ENCODE measurements at places on chromosomes 13 and 19.

DNA sequence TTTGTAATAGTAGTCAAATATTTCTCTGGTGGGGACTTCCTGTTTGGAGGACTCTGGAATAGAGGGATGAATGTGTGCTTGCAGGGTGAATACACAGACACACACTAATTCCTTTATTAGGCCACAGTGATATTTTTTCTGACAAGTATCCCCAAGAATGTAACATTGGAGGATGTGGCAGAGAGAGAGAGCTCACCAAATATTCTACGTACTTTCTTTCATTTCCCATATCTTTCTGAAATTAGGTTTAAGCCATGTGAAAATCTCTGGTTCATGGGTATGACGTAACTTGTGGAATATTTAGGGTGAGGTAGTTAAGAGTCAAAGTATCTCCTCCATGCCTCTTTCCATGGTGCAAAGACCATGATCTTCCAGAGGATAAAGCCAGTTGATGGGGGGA, 463.4 kb downstream of the DIAPH3 start:
- DNase-seq, result no peak

DNA sequence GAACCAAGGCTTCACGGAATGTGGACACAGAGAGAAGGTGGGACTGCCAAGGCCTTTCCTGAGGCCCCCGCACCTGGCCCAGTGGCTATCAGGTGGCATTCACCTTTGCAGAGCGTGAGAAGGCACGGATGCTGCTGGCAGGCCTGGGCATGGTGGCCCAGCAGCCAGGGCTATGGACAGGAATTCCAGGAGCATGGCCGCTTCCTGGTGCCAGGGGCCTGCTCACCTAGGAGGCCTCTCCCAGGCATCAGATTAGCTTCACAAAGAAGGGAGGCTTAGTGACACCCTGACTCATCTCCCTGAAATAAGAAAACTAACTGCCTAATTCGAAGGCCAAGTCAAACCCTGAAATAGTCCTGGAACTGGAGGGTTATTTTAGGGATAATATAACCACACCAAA, 155.8 kb downstream of the TEX29 start:
- DNase-seq, result no peak

GRCh38 chr13:46899801-46900200, 2.9 kb upstream of the HTR2A start:
- DNase-seq, result no peak

- DNase-seq, result no peak
These were observed at the start of gene PVR for GRCh38 chr19:44643605-44644401. Gene PVR, plus strand, starts transcription at chr19:44643910. Its CDS starts 187 bp downstream, at chr19:44644097.

GRCh38 chr13:98143601-98144026, 720 bp downstream of the FARP1 start:
- DNase-seq, result no peak

DNA sequence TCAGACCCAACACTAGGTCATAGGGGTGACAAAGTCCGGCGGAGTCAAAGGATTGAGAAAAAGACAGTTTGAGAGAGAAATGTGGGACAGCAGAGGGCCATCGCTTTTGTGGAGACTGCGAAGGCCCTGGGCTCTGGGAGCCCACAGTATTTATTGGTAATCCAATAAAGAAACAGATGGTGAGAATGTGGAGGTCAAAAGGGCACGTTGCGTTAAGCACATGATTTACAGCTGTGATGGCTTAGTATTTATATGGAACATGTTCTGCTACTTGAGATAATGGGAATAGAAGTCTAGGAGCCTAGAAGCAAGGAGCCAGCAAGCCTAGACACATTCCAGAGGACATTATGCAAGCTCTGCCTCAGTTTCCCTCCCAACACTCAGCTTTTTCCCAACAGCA, 2521.1 kb downstream of the PCDH9 start:
- no peak for DNase-seq

- no peak for DNase-seq
These were observed 336.3 kb downstream of the UQCRFS1 start for GRCh38 chr19:28876609-28877123.

DNA sequence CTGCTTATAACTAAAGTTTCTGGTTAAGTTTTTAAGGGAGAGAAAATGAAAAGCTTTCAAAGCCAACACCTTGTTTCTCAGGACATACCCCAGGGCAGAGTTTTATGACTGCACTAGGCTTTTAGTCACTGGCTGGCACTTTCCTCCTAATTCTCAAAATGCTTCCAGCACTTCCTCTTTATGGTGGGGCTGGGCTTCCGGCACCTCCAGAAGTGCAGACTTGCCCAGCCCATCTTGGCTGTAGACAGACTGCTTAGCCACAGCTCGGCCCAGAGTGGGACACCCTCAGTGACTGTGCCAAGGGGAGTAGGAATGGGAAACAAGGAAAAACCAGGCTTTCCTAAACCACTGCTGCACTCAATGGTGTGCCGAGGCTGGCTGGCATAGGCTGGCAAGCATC, 23.2 kb upstream of the GTF3A start:
- DNase-seq, result no peak

DNA sequence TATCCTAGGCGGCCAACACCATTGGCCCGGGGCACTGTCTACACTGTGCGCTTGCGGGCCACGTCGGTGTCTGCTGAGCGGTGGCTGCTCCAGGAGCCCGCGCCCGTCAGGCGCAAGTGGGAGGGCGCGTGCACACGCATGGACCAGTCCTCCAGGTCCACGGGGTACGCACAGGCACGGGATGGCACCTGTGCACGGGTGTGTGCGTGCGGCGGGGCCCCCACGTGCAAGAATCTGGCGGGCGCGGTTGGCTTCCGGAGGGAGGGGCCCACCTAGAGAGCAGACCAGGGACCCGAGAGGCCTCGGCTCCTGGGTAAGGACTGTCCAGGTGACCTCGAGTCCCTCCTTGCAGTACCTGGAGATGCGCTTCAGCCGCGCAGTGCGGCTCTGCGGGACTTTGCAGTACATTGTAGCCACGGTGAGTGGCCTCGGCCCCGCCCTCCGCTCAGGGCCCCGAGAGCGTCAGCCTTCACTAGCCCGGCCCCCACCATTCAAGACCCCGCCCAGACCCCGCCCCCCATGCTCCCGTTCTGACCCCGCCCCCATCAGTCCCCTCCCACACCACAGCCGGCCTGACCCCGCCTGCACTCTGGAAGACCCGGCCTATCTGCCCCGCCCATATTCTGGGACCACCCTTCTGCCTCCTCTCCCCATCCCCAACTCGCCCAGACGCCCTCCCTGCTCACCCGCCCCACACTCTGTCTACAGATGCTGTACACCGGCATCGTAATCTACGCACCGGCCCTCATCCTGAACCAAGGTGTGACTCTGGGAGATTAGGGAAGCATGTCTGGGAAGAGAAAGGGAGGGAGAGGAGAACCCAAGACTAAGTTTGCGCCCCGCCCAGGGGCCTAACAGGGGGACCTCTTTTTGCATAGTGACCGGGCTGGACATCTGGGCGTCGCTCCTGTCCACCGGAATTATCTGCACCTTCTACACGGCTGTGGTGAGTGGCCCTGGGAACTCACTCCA, 2.3 kb downstream of the SLC5A5 start:
- DNase-seq, result no peak

DNA sequence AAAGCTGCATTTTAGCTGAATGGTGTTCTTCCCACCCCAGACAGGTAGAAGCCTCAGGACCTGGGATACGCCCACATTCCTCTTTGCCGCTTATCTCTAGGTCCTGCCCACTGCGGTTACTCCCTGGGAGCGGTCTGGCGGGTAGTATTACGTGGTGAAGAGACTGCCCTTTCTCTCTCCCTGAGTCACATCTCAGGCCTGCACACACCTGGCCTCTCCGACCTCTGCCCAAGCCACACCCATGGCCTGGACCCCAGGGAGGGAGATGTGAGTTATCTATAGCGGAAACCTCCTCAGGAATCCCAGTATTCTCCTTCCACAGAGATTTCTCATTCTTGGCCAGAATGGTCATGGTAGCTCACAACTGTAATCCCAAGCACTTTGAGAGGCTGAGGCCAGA, 17.3 kb downstream of the RHPN2 start:
- DNase-seq, result no peak

GRCh38 chr13:50668691-50669271, 174.7 kb downstream of the DLEU7 start:
- DNase-seq, result no peak

DNA sequence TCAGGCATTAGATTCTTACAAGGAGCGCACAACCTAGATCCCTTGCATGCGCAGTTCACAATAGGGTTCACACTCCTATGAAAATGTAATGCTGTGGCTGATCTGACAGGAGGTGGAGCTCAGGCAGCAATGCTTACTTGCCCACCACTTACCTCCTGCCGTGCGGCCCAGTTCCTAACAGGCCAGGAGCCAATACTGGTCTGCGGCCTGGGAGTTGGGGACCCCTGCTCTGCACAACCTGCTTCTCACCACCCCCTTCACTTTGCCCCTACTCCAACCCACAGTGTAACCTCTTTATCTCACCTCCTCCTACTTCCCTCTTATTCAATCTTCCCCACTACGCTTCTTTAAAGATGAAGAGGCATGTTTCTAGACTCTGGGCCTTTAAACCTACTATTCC, 240.2 kb downstream of the RGCC start:
- no peak for DNase-seq

DNA sequence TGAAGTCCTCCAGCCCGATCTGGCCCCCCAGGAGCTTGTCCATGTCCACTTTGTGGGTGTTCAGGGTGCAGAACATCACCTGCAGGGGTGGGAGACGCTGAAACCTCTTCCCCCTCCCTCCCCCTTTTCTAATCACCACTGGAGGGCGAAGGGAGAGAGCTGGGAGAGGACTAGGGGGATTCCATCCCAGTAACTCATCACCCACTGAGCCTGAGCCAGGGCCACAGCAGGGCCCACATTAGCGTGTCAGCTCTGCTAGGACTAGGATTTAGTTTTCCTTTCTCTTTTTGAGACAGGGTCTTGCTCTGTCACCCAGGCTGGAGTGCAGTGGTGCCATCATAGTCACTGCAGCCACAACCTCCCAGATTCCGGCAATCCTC, 5.5 kb upstream of the PTGER1 start:
- no peak for DNase-seq

GRCh38 chr19:51226067-51226466, 1.2 kb downstream of the CD33 start:
- no peak for DNase-seq

- no peak for DNase-seq
These were observed 49.0 kb downstream of the ARHGEF18 start for GRCh38 chr19:7397687-7398086.

- no peak for DNase-seq
These were observed 87.0 kb downstream of the MAB21L1 start for GRCh38 chr13:35389535-35389934.

GRCh38 chr13:44220948-44221347, 152.7 kb upstream of the SERP2 start:
- DNase-seq, result no peak

- no peak for DNase-seq
These were observed 150.7 kb downstream of the FOXO1 start for GRCh38 chr13:40515702-40516101.

GRCh38 chr13:21420706-21421105, 38.4 kb downstream of the ZDHHC20 start:
- DNase-seq, result no peak

DNA sequence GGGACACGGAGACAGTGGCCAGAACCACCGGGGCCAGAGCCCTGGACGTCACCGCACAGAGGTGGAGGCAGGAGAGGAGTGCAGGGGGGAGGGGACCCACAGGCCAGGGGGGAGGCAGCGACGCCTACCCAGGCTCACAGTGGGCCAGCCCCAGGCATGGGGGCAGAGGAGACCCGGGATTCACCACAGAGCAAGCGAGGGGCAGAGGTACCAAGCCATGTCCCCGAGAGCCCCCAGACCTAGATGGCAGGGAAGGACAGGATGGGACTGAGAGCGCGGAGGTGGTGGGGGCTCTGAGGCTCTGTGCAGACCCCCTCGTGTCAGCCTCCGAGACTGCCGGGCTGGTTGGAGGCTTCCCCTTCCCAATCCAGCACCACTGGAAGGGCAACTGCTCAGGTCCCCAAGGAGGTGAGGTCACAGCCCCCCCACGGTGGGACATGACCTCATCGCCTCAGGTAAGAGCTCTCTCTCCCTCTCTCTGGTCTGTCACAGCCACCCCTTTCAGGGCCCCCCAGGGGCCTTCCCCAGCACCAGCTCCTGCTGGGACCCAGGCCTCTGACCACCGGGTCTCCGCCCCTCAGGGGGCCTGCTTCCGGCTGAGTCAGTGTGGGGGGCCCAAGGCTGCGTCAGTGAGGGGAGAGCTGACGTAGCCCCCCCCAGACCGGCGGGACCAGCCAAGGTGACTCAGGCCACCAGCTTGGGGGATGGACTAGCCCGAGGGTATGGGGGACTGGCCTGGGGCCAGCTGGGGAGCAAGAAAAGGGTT, 2.2 kb upstream of the IL11 start:
- no peak for DNase-seq

GRCh38 chr13:98507282-98507797, 69.6 kb downstream of the STK24 start:
- DNase-seq, result no peak

GRCh38 chr19:49127674-49128544, 8.6 kb downstream of the PPFIA3 start:
- DNase-seq, result peak; percentile 86

GRCh38 chr13:63010072-63010658, 1594.5 kb upstream of the PCDH20 start:
- no peak for DNase-seq

DNA sequence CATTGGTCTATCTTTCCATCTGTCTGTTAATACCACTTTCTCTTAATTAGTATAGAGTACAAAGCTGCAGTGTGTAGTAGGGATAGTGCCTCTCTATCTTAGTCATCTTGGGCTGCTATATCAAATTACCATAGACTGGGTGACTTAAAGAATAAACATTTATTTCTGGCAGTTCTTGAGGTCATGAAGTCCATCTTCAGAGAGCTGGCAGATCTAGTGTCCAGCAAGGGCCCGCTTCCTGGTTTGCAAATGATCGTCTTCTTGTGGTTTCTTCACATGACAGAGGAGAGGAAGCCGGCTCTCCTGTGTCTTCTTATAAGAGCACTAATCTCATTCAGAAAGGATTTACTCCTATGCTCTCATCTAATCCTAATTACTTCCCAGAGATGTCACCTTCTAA, 6.1 kb downstream of the ZNF700 start:
- DNase-seq, result no peak
